ENCODE measurements at places on chromosomes 11 and 22.

GRCh38 chr11:69774354-69775162 is 583 bp downstream of the FGF4 start:
- no peak for DNase-seq

GRCh38 chr11:11068113-11068512 is 210.3 kb upstream of the ZBED5 start:
- DNase-seq, result no peak

DNA sequence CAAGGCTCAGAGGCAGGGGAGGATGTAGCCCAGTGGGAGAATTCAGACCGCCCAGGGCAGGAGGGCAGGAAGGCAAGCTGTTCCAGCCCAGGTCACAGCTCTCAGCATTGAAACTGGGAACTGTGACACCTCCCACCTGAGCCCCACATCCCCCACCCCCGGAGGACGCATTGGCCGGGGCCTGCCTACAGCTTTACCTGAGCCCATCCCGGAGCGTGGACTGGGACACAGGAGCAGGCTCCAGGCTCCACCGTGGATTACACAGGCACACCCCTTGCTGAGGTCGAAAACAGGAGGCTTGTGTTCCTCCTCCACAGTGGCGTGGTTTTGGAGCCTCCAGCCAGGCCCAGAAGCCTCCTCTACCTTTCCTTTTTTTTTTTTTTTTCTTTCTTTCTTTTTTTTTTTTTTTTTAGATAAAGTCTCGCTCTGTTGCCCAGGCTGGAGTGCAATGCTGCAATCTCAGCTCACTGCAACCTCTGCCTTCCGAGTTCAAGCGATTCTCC is 9.1 kb upstream of the PGA3 start:
- DNase-seq, result no peak

GRCh38 chr22:50274311-50274710 is 4.1 kb upstream of the MAPK11 start:
- no peak for DNase-seq

- no peak for DNase-seq
These were observed 15.1 kb downstream of the DTX4 start for GRCh38 chr11:59187035-59187434.

DNA sequence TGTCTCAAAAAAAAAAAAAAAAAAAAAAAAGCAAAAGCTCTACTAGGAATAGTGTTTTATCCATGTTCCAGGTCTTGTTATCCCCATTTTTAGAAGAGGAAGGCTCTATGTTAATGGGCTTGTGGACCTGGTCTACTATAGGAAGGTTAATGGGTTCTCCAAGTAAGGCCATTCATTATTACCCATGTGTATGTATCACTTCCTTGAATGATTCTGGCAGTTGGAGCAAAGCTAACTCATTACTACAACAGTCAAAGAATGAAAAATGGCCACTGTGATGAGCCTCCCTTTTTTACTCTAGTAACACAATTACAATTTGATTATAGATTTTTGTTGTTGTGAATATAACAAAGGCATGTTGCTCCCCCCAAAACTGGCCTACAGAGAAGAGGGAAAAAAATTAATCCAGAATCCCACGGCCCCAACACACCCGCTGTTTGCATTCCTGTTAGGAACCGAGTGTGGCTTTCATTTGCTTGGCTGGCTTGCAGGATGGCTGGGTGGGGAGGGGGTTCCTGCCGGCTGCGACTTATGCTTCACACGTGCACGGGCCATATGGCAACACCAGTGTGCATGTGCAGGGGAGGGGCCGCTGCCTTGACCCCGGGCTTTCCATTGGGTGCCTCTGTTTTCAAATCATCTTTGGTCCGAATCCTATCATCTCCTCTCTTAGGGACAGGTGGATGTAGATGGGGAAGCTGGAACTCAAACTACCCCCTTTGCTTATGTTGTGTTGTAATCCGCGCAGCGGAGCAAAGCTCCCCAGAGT is 148.8 kb downstream of the HIPK3 start:
- DNase-seq, result no peak

DNA sequence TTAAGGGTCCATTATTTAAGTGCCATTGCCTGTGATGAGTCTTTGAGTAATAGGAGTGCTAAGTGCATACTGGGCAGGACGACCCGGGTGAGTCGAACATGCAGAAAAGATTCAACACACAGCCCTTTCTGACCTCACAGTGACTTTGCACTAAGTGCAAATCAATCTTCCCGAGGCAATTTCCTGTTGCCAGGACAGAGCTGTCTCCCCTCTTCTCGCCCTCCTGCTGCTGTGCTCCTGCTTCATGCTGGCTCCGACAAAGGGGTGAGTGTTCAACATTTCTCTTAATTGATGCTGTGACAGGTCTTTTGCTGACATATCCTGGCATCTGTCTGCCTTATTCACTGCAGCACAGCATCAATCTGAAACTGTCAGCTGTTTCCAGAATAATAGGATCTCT is 42.0 kb downstream of the MCHR1 start:
- no peak for DNase-seq

DNA sequence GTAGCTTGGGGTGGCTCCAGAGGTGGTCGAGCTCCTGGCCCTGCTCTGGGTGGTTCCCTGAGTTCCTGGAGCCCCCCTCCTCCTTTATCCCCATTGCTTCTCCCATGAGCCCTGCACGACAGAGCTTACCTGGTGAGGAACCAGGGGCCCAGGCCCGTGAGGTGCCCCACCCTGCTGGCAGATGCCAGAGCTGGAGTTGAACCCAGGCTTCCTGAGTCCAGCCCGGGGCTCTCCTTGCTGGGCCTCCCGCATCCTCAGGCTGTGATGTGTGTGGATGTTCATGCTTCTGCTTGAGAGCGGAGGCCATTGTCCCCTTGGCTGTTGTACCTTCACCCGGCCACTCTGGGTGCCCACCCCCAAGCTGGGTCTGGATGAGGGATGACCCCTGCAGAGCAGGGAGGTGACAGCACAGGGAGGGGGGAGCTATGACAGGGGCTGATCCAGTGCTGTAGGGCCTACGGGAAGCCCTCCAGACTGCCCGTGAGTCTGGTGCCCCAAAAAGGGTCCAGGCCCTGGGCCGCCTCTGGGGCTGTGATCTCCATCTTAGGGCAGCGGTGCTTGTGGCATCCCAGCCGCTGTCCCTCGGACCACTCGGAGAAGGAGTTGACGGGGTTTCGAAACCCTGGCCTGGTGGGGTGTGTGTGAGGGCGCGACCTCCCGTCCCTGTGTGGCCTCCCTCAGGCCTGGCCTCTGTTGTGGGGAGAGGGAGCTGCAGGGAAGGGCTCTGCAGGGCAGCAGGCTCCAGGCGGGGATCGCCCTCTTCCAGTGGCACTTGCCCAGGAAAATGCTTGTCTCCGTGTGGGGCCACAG is 14.4 kb downstream of the MPPED1 start:
- DNase-seq, result no peak

DNA sequence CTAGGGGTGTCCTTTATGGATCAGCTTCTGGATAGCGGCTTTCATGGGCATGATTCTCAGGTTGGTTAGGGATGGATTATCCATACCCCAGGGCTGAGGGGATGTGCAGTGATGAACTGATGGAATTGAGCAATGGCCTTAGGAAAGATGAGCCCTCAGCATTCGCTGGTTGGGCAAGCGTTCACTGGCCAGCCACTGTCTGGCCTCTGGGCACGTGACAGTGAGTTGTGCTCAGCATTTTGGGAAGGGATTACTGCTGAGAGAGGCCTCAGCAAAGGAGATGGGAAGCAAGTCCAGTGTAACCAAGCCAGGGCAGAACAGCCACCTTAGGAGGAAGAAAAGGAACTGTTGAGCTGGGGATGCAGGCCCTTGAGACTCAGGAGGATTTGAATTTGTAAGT is 17.4 kb downstream of the UBASH3B start:
- no peak for DNase-seq

DNA sequence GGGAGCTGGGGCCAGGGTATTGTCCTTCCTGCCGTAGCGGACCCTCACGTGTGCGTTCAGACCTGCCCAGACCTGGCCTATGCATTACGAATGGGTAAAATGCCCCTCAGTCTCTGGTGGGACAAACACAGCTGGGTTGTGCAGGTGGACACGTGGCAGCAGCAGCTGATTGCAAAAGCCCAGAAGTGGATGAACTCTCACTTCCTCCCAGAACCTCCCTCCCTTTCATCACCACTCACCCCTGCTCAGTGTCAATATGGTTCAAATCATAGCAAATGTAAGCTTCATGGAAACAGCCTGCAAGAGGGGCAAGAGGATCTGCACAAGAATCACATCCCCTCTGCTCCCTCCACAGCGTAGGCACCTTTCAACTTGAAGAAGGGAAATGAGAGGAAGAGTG is 352.1 kb downstream of the OPCML start:
- no peak for DNase-seq

DNA sequence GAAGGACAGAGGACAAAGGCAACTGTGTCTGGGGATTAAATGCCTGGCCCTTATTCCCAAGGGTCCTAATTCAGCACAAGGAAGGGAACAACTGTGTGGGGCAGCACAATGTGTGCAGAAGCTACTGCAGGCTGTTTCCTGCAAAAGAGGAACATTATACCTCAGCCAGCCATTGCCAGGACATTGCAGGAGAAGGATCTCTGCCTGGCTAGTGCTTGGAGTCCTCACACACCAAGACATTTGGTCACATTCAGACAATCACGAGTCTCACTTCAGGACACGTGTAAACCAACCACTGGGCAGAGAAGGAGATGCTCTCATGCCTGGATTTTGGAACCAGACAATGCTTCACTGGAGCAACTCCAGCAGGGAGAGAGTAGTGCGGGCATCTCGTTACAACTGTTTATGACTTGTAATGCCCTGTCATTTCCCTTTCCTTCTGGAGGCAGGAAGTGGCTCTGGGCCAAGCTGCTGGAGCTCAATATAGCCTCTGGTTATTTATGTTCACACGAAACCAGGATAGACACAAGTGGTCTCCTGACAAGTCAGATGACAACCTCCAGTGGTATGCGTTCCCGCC is 23.9 kb upstream of the ZC3H12C start:
- no peak for DNase-seq

DNA sequence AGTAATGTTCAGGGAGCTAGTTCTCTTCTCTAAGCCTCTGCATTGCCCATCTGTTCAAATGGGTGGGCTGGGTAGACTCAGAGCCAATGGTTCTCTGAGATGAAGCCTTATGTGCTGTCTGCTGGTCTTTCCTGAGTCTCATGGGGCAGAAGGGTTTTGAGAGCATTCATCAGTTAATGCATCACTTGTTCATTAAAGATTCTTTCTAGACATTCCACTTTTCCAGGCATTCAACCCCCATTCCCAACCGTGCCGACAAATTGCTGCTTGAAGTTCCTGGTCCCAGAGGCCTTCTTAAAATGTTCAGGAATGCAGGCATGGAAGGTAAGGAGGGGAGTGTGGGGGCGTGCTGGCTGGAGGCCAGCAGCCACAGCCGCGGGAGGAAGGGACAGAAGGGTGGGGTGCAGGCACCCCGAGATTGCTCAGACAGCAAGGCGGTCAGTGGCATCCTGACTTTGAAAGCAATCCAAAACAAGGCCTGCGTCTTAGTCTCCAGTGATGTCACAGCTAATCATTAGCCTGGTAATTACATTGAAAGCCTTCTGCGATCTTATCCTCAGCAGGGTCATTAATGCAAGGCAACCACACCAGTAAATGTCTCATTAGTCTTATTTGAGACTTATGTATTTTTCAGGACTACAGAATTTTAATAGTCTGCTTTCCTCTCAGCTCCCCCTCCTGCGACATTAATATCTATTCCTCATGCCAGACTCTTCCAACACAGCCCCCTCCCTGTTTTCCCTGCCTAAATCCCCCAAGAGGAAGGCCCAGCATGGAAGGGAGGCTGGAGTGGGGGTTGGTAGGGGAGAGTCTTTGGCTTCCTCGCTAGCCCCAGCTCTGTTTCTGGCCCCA is 328.8 kb downstream of the MIAT start:
- no peak for DNase-seq

DNA sequence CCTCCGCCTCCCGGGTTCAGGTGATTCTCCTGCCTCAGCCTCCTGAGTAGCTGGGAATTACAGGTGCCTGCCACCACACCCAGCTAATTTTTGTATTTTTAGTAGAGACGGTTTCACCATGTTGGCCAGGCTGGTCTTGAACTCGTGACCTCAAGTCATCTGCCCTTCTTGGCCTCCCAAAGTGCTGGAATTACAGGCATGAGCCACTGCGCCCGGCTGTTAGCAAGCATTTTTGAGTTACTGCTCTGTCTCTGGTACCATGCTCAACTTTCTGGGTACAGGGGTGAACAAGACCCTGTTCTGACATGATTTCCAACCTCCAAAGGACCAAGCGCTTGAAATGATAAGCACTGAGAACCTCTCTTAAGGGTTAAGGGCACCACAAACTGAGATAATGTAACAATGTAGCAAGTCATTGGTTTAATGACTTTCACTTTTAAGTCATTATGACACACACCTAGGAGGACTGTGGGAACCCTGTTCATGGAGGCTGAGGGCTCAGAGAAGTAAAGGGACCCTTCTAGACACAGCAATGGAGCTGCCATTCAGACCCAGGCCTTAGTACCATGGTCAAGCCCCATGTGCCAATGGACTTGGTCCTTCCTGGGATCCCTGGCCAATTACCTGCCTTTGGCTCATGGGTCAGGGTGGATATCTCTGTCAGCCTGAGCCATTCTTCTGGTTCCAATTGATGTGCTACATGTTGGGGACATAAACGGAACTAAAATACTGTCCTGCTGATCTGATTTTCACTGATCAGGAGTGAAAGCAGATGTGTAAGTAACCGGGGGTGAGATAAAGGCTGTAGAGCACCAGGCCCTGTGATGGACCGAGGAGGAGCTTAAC is 11.6 kb downstream of the SLC3A2 start:
- no peak for DNase-seq

DNA sequence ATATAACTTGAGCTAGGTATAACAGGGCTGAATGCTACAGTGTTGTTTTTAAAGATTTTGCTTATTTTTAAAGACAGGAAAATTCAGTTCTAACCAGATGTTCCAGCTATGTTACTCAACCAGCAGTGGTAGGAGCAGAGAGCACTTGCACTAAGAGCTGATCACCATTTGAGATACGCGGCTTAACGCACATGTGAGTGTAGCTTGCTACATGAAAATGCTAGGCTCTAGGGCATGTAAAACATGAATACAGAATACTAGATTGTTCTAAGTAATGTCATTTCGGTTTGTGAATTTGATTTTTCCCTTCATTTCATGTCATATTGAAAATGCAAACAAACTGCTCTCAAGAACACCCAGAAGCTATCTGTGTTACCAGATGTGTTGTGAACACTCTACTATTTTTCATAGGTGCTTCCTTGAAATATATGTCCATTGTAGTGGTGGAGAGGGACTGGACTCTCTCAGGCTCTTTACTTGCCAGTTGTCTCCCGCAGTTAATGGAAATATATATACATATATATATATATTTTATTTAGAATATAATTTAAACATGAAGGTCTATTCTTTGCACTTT is 10.8 kb upstream of the TECTA start:
- DNase-seq, result no peak

DNA sequence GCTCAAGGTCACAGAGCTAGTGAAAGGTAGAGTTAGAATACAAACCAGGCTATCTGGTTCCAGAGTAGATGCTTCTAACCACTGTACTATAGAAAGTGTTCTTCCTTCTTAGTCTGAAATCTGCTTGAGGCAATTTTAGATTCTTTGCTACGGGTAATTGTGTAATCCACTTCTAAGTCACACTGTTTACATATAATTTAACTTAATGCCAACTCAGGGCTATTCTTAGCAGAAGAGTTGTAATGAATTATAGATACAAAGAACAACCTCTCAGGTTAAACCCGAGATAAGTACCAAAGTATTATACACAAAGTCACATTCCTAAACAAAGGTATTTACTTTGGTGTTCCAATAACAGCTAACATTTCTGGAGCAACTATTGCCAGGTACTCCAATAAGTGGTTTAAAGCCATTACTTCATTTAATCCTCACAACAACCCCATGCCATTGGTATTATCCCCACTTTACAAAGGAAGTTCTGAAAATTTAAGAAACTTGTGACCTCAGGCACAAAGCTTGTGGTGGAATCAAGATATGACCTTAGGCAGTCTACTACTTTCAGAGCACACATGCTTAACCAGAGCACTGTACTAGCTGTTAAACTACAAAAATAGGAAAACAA is 31.1 kb upstream of the DDI1 start:
- no peak for DNase-seq
